ENCODE measurements at places on chromosomes 2 and 18.
A peak's percentile ranks its signal among the peaks of the same experiment; 100 is the strongest.

DNA sequence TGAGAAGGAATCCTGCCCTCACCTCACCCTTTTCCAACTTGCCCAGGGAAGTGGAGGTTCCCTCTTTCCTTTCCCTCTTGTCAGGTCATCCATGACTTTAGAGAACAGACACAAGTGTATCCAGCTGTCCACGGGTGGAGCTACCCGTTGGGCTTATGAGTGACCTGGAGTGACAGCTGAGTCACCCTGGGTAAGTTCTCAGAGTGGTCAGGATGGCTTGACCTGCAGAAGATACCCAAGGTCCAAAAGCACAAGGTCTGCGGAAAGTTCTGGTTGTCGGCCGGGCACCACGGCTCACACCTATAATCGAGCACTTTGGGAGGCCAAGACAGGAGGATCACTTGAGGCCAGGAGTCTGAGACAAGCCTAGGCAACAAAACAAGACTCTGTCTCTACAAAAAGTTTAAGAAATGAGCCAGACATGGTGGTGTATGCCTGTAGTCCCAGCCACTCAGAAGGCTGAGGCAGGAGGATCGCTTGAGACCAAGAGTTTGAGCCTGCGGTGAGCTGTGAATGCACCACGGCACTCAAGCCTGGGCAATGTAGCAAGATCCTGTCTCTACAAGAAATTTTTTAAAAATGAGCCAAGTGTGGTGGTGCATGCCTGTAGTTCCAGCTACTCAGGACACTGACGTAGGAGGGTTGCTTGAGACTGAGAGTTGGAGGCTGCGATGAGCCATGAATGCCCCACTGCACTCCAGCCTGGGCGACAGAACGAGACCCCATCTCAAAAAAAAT, 14.0 kb upstream of the CNDP1 start:
- H3K36me3 ChIP-seq, result peaks cover 66% of the 10 kb centered on the region
- no peak for ATAC-seq
- H3K27ac ChIP-seq, result no peak overlapping the region

GRCh38 chr2:151845884-151846283, 17.7 kb upstream of the ARL5A start:
- H3K4me3 ChIP-seq, result no peak overlapping the region
- no peaks in the 10 kb centered on the region for H3K4me1 ChIP-seq
- no peaks in the 10 kb centered on the region for H3K36me3 ChIP-seq
- peaks cover 2% of the 10 kb centered on the region for H3K27me3 ChIP-seq
- no peak overlapping the region for H3K27ac ChIP-seq

DNA sequence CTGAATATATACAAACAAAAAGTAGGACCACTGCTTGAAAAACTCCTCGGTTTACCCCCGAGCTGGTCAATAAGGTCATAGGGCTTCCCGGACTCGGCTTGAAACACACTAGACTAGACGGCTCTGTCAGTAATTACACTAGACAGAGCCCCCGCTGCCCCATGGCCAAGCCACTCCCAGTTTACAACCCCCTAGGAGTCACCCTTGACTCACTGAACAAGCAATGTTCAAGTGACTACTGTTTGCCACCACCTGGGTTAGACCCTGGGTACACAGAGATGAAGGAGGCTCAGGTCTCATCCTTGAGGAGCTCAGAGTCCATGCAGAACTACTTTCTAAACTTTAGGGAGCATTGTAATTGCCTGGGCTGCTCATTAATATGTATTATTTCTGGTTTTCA, 13.7 kb upstream of the PRELID3A start:
- H3K36me3 ChIP-seq, result no peaks in the 10 kb centered on the region
- ATAC-seq, result no peak
- peaks cover 28% of the 10 kb centered on the region for H3K27me3 ChIP-seq
- no peak overlapping the region for H3K27ac ChIP-seq
- H3K4me1 ChIP-seq, result no peaks in the 10 kb centered on the region

DNA sequence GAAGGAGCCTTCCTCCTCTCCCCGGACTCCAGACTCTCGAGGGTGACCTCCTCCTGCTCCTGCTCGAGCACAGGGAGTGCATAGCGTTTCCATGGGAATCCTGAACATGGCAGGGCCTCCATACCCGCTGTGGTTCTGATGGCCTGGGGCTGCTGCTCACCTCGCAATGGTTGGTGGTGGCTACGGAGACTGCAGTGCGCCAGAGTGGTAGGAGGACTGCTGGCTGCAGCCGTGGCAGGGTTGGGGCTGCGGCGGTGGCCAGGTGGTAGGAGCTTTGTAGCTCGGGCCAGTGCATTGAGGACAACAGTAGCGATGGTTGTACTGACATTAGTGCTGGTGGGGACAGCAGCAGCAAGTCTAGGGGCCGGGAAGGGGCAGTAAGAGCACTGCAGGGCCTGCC, 32.0 kb upstream of the ANKRD62 start:
- no peak overlapping the region for H3K27ac ChIP-seq
- no peaks in the 10 kb centered on the region for H3K4me1 ChIP-seq
- H3K27me3 ChIP-seq, result no peaks in the 10 kb centered on the region
- no peak overlapping the region for H3K4me3 ChIP-seq

DNA sequence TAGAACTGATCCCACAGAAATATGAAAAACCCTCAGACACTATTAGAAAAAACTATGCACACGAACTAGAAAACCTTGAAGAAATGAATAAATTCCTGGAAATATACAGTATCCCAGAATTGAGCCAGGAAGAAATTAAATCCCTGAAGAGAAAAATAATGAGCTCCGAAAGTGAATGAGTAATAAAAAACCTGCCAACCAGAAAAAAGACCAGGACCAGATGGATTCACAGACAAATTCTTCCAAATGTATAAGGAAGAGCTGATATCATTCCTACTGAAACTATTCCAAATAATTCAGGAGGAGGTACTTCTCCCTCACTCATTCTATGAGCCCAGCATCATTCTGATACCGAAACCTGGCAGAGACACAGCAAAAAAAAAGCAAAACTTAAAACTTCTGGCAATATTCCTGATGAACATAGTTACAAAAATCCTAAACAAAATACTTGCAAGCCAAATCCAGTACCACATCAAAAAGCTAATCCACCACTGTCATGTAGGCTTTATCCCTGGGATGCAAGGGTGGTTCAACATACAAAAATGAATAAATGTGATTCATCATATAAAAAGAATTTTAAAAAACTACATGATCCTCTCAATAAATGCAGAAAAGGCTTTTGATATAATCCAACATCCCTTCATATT, 1397.6 kb upstream of the DDX18 start:
- ATAC-seq, result no peak
- no peak overlapping the region for H3K27ac ChIP-seq
- no peaks in the 10 kb centered on the region for H3K4me1 ChIP-seq
- H3K4me3 ChIP-seq, result no peak overlapping the region

DNA sequence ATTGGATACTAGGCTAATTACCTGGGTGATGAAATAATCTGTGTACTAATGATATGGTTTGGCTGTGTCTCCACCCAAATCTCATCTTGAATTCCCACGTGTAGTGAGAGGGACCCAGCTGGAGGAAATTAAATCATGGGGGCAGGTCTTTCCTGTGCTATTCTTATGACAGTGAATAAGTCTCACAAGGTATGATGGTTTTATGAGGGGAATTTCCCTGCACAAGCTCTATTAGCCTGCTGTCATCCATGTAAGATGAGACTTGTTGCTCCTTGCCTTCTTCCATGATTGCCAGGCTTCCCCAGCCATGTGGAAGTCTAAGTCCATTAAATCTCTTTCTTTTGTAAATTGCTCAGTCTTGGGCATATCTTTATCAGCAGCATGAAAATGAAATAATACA, 394.1 kb upstream of the SYT4 start:
- no peak for ATAC-seq
- no peaks in the 10 kb centered on the region for H3K36me3 ChIP-seq
- no peak overlapping the region for H3K4me3 ChIP-seq
- H3K27me3 ChIP-seq, result no peaks in the 10 kb centered on the region
- no peak overlapping the region for H3K27ac ChIP-seq

DNA sequence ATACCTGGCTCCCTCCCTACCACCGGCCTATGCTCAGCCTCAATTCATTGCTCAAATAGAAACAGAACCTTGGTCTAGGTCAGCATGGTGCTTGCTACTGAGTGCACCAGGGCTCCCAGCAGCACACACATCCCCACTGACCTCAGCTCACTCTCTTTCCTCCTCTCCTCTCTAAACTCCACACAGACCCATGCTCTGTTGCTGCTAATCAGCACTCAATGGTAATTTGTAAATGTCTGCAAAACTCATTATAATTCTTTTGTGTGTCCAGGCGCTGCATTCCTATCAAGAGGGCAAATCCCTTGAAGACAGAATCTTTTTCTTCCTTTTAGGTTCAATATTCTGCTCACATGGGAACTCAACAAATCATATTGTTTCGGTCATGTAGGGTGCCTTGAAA, 382.2 kb downstream of the CLIP4 start:
- H3K27ac ChIP-seq, result no peak overlapping the region
- no peaks in the 10 kb centered on the region for H3K4me1 ChIP-seq
- H3K4me3 ChIP-seq, result no peak overlapping the region

DNA sequence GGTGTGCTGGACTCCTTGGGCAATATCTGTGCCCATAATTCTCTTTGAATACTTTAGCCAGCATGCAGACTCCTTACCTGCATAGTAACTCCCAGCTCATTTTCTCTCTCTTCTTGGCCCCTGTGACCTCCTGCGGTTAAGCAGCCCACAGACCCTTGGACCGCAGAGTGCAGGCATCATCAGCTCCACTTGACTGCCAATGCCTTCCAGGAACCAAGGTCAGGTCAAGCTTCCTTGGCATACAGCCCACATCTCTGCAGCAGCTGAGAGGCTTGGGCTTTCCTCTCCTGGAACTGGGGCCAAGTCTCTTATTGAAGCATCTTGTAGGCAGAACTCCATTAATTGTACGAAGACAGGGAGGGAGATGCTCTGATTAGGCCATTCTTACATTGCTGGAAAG, 130.1 kb upstream of the PIEZO2 start:
- ATAC-seq, result no peak
- H3K36me3 ChIP-seq, result no peaks in the 10 kb centered on the region
- H3K4me3 ChIP-seq, result no peak overlapping the region
- H3K27ac ChIP-seq, result no peak overlapping the region
- H3K4me1 ChIP-seq, result no peaks in the 10 kb centered on the region

DNA sequence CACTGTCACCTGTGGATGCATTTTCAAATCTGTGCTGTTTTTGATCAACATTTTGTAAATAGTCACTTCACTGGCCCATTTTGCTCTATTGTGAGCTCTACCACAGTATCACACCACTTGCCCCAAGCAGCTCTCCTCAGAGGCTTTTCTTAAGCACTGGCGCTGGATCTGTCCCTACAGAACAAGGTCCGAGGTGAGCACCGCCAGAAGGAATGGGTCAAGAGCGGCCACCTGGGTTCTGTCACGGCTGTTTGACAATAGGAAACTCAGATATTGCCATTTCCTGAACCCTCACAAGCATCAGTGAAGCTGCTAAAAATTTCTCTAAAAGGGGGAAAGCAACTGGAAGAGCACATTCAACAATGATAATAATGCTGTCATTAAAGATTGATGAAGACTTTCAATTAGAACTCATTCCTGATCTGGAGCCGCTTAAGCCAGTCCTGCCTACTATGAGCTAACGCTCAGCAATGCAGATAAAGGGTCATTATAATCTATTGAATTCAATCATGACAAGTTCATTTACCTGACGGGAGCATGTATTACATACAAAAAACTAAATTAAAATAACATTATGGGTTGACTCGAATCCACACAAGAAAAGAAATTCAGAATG, 514.0 kb downstream of the GALR1 start:
- H3K4me3 ChIP-seq, result no peak overlapping the region
- H3K36me3 ChIP-seq, result no peaks in the 10 kb centered on the region
- no peak overlapping the region for H3K27ac ChIP-seq
- no peaks in the 10 kb centered on the region for H3K4me1 ChIP-seq
- no peak for ATAC-seq
- peaks cover 21% of the 10 kb centered on the region for H3K27me3 ChIP-seq

- H3K36me3 ChIP-seq, result no peaks in the 10 kb centered on the region
- no peak for ATAC-seq
- H3K27me3 ChIP-seq, result no peaks in the 10 kb centered on the region
- no peak overlapping the region for H3K27ac ChIP-seq
Measured at GRCh38 chr2:123438251-123438650, 586.8 kb upstream of the CNTNAP5 start.

- no peaks in the 10 kb centered on the region for H3K36me3 ChIP-seq
- H3K27me3 ChIP-seq, result peaks cover 9% of the 10 kb centered on the region
- no peak overlapping the region for H3K4me3 ChIP-seq
Measured at GRCh38 chr2:144753416-144753815, 233.5 kb upstream of the ZEB2 start.

- H3K27me3 ChIP-seq, result peaks cover 10% of the 10 kb centered on the region
Measured at GRCh38 chr18:62621546-62621945, 93.8 kb upstream of the PHLPP1 start.

DNA sequence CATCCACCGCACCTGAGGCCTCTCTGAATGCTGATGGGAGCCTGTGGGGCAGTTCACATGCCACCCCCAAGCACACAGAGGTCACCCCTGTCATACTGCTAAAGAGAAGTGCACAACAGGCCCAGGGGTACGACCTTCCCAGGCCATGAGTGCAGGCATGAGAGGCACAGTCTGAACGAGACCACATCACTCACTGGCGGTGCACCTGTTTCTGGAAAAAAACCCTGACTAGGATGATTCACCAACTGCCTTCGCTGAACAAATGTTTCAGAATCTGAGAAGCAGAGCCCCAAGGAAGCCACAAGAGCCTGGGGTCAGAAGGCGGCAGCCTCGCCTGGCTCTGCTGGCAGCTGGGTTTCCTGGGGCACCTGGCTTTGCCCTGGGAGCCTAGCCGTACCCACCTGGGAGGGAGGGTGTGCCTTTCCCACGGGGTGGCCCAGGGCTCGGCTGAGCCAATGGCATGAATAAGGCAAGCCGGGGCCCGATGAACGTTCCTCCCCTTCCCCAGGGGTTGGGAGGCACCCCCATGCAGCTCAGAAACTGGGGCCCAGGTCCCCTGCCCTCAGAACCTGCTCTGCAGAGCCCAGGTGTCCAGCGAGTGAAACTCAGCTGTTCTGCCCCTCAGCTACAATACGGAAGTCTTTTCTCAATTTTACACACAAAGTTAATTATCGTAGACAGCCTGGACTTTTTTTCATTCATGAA, 73.8 kb downstream of the HDAC4 start:
- peak; percentile 95 for ATAC-seq
- no peaks in the 10 kb centered on the region for H3K27me3 ChIP-seq
- peak overlapping the region; percentile 70 for H3K27ac ChIP-seq
- H3K4me3 ChIP-seq, result peak overlapping the region; percentile 78

DNA sequence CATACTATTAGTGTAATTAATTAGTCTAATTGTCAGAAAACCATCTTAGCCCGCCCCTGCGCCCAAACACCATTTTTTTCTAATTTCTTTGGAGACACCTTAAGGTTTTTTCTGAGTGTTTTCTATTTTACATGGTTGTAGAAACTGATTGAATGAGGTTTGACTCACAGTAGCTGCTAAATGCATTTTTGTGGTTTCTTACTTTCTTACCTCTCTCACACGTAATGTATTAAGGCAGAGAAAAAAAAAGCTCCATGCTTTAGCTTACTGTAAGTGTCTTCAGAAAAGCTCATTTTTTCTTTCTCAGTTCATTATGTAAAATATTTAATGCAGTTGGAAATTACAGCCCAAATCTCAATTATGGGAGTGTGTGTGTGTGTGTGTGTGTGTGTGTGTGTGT, 548.5 kb upstream of the LRRTM4 start:
- no peak overlapping the region for H3K27ac ChIP-seq
- ATAC-seq, result no peak
- H3K4me1 ChIP-seq, result no peaks in the 10 kb centered on the region

Data from activated T-helper 17 cell treated with anti-CD3 and anti-CD28 coated beads, Interleukin-2, amount 50 U/mL, for 72 hours (primary cell).